PC-3 (cell line): ENCODE measurements at places on chromosomes 12 and 14. TPM values are rescaled to one million over a fixed set of nuclear protein-coding genes. Genes with fewer than 3 reads are reported as not detected.

The CBX5 gene
- total RNA-seq, result 14.6 and 14.9 TPM in 2 replicates

The CMA1 gene
- total RNA-seq, result not detected in 2 replicates

The PIANP gene
- not detected in 2 replicates for total RNA-seq

The NR1H4 gene
- total RNA-seq, result not detected in 2 replicates

The UNG gene
- total RNA-seq, result 168 and 179 TPM in 2 replicates

The RAP1B gene
- total RNA-seq, result 98.0 and 103 TPM in 2 replicates

The FBLN5 gene
- total RNA-seq, result 0.17 and 0.58 TPM in 2 replicates

DNA sequence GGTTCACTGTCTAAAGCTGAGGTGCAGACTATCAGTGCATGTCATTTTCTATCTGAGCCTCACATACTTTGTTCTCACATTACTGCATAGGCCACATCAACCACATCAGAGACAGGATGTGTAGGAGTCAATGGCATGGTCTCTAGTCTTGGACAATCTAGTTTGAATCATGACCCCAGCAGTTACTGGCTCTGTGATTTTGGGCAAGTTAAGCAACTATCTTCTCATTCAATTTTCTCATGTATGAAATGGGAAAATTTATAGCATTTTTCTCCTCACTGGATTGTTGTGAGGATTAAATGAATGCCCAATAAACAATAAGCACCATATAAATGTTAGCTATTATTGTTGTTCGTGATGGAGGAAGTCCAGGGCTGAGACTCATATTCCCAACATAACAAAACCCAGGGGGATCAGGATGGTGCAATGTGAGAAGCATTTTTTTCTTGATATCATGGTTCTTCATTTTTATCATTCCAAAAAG, 432.6 kb downstream of the LRIG3 start:
- DNase-seq, result no peak

DNA sequence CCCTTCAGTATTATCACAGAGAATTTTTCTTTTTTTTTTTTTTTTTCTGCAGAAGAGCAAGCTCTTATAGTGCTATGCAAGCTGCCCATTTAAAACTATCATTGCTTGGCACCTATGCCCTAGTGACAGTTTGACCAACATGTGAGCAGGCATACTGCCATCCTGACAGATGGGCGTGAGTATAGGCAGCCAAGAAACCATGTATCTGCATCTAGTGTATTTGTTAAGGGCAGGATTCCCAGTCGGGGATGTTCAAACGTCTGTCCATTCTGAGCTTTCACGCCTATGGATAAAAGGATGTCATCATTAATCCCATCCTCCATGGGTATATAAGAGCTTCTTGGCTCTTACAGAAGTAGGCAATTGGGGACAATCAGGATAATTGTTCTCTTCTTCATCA, 8.8 kb downstream of the VRK1 start:
- peak; percentile 15 for DNase-seq

GRCh38 chr14:96035456-96035855, 3.7 kb upstream of the C14orf132 start:
- no peak for DNase-seq

- no peak for DNase-seq
These were observed 13.2 kb upstream of the SELPLG start for GRCh38 chr12:108646600-108647579.

DNA sequence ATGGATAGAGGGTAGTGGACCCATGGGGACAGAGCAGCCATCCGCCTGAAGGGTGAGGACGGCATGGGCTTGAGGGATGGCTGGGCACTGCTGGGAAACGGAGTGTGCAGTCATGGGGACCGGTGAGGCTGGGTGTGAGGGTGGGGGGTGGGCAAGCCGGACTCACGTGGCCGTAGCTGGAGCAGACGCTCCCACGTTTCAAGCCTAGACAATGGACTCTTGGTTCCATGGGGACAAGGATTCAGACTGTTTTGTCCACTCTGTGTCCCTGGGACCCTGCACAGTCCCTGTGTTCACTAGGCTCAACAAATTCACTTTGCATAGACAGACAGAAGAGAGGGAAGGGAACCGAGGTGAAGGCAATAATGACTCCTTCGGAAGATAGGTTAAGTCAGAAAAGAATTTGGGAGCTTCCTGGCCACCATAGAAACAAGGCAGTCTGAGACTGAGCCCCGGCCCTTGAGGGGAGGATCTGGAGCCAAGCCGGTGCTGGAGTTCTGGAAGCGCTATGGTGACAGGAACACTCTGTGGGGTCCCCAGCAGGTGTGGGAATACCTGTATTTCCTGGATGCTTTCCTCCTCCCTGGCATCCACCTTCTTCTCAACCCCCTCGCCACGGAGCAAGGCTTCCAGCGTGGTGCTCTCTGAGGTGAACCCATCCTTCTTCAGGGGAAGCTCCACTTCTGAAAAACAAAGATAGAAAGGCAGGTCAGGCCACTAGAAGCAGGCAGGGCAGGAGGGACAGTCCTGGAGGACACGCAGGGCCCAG, 162.5 kb downstream of the DPF3 start:
- DNase-seq, result no peak

- no peak for DNase-seq
These were observed 385.0 kb downstream of the BCL11B start for GRCh38 chr14:98886982-98887381.

GRCh38 chr14:20436363-20436755, 393 bp upstream of the KLHL33 start:
- no peak for DNase-seq

DNA sequence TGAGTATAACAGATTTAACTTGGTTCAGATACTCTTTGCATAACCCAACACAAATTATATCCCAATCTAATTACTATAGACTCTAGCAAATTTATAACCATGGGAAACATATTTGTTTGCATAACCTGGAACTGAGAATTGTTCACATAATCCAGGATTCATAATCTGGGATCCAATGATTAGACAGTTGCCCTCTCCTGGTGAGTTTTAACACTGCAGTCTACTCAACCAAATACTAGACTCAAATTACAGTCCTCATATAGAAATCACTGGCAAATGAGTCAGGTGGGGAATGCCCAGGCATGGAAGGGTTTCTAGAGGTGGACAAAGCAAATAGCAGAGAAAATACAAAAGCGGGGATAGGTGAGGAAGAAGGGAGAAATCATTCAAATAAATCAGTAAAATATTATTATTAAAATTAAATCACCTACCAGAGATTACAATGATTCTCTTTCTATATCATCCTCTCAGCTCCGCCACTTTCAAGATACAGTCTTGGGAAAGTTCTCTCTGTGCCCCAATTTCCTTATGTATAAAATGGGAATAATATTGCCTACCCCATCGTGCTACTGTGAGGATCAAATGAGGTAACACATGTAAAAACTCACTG, 9.4 kb downstream of the GCH1 start:
- DNase-seq, result peak; percentile 99

- DNase-seq, result no peak
These were observed 291.3 kb downstream of the NPAS3 start for GRCh38 chr14:33230021-33230420.

GRCh38 chr14:51828017-51828797, 32.2 kb upstream of the GNG2 start:
- peak; percentile 94 for DNase-seq

DNA sequence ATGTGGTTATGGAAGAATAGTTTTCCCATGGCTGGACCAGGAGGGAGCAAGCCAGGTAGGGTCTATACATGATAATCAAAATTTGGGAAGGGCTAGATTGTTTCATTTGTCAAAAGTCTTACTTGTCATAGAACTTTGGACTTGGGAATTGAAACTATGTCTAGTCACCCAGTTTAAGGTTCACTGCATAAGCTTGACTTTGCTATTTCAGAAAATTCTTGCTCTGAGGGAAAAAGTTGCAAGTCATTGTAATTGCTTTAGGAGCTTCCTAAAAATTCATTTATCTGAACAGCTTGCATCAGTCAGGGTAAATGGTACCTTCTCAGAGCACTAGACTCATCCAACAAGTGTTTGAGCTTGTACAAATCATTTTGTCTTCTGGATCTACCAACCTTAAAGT, 1194.7 kb downstream of the GALC start:
- no peak for DNase-seq

DNA sequence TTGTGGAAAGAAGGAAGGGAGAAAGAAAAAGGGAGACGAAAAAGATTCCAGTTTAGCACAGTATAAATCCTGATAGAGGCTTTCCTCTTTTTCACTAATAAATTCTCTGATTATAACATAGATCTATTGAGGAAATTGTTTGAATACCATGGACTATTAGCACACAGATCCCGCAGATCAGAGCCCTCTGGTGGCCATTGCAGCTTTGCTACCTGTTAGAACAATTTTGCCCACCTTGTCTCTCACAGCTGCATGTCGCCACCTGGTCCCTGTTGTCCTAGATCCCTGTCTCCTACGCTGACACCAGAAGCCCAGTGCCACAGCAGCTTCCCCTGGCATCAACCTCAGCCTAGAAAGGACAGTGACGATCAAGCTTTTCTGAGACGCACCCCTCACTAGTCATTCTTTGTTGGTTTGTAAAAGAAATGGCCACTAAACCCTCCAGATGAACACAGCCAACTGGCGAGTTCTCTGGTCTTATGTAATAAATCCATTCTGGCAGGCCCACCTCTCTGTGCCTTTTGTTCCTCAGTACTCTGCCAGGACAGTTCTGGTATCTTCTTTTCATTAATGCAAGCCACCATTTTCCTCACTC, 9.9 kb downstream of the GPHB5 start:
- DNase-seq, result peak; percentile 55

- peak; percentile 71 for DNase-seq
These were observed 91.2 kb downstream of the CEP128 start for GRCh38 chr14:80850197-80850814.

DNA sequence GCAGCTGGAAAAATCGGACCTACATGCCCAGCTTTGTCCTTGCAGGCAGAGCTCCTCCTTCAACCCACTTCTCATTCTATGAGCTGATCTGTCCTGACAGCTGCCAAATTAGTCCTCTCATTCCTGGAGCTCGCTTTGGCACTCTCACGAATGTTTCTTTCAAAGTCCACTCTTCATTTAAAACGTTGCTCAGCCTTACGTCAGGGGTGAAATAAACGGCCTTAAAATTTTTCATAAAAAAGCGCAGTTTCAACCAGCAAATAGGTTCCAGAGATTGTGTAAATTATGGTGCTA, 120.9 kb upstream of the HIF1A start:
- no peak for DNase-seq

DNA sequence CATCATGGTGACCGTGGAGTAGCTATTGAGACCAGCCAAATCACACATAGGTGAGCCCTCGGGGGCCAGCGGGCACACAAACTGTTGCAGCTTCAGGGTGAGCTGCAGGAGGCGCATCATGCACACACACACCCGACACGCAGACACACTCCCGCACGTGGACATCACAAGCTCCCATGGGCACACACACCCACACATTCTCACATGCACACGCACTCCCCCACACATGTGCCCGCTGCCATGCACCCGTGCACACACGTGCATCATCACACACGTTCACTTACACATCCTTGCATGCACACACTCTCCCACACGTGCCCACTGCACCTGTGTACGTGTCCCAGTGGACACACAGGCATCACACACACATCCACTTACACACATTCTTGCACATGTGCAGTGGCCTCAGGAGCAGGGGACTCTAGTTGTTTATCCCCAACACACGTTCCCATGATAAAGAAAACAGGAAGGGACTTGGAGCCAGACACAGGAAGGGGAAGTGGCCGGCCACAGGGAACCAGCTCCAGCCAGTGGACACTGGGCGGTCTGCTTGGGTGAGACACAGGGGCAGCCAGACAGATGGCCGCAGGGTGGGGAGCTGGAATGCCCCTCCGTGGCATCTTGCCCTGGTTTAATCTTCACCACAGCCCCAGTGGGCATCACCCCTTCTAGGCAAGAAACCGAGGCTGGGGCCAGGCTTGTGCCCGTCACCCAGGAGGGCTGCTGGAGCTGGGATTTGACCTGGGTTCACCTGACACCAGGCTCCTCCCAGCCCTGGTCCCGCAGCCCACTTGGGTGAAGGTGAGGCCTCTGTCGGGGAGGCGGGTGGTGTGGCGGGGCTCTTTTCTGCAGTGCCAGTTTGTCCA, 49.7 kb downstream of the CYP46A1 start:
- DNase-seq, result no peak

- DNase-seq, result no peak
These were observed 5.0 kb upstream of the CD63 start for GRCh38 chr12:55733858-55734257.
